ENCODE measurements at places on chromosomes 12 and 14.

GRCh38 chr14:65180725-65181025 is 78.4 kb upstream of the MAX start:
- DNase-seq: no peak

DNA sequence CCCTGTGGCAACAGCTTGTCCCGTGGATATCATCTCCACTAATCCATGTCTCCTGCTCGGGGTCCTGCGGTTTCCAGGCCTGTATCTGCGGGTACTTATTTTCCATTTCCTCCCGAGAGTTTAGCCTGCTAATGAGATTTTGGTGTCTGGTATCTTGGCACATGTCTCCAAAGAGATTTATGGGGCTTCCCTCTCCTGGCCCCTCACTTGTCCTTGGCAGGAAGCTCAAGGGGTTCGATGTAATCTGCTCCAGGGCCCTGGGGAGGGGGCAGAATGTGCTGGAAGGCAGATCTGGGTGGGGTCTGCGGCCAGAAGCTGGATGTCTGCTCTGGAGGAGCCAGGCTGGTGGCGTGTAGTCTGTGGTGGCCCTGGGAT is 85.7 kb downstream of the KIF26A start:
- no peak for DNase-seq

DNA sequence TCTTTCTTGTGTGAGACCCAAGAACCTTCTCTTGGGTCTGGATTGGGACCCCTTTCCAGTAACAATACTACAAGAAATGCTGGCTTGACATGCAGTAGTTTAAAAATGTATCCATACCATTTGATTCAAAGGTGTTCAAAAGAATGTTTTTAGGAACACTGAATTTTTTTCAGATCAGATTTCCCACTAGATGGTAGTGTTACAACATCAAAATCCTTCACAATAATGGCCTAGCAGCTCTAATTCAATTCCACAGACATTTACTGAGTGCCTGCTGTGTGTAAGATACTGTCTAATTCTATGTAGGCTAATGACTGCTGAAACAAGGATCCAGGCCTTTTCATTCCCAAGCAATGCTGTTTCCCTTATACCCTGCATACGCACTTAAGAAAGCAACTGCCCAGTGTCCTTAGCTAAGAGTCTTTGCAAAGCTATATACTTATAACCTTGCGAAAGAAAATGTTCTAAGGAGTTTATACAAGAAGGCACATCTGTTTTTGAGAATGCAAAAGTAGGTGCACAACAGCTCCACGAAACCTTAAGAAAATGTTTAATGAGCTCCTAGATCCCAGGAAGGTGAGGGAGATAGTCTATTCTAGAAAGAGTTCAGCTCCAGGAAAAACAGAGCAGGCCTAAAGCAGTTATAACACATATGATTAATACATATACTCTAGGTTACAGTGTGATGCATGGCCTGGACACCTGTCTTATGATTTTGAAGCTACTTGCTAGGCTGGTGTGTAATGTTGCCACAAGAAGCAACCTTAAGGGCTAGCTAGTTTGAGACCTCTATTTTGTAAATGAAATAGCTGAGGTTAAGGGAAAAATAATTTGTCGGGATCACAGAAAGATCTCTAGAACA is 50.9 kb upstream of the PKP2 start:
- DNase-seq: no peak

- DNase-seq: no peak
These were observed 35.8 kb downstream of the PPFIA2 start for GRCh38 chr12:81723361-81723760.

- no peak for DNase-seq
These were observed 54.9 kb downstream of the SMUG1 start for GRCh38 chr12:54133772-54134375.

DNA sequence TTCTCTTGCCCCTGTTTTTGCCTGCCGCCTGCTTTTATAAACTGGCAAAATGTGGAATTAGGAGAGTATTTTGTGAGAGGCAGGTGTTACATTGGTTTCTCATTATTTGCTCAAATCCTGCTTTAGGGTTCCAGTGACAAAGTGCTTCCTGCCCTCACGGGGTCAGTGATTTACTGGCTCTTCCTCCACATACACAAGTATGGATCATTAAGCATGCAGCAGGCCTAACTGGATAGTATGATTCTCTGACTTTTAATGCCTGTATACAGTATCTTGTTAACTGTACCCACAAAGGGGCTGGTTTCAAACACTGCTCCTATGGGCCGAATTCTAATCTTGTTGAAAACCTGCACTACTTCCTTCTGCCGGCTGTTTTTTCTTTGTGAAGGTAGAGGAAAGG is 63.2 kb downstream of the PTCSC3 start:
- no peak for DNase-seq

GRCh38 chr12:57518176-57518919 is 2.0 kb downstream of the DDIT3 start:
- DNase-seq: no peak
